ENCODE measurements at places on chromosomes 3 and 15. TPM values are rescaled to one million over a fixed set of nuclear protein-coding genes. Genes with fewer than 3 reads are reported as not detected.

The FAIM gene
- total RNA-seq = 10.8 TPM

The FAM43A gene
- 16.7 TPM for total RNA-seq

The DMXL2 gene
- 73.9 TPM for total RNA-seq

The SH2D7 gene
- total RNA-seq = not detected

The GP5 gene
- total RNA-seq = not detected

DNA sequence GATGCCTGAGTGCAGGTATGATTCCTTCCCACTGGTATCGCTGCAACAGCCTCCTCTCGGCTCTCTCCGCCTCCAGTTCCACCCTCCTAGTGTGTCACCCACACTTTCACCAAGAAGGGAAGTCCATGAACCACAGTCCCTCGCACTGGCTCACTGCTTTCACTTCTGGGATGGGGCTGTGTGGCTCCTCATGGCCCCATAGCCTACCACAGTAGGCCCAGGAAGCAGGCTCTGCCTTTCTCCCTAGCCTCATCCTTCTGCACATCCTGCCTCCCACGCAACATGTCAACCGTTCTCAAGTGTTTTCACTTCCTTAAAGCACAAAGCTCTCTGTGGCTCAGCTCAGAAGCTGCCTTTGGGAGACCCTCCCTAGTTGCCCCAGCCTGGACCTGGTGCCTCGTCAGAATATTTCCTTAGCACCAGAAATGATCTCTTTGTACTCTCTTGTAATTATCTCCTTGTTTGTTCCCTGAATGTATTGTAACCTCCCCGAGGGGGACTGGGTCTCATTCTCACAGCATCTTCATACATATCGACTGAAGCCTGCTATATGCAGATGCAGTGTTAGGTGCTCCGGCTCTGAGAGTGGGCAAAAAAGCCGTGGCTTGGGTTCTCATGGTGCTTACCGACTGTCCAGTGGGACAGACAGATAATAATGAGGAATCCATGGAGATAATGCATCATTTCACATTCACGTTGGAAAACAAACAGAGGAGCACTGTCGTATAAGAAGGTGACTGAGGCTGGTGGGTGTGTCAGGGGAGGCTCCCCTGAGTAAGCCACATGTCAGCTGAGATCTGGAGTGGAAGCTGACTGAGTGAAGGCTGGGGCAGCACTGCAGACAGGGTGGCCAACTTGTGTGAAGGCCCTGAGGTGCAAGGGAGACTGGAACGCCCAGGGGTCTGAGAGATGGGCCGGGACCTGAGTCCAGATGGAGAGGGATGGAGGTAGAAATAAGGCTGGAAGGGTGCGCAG lies 107.1 kb downstream of the DGKG start:
- no peaks in the 10 kb centered on the region for H3K36me3 ChIP-seq
- no peak overlapping the region for H3K27ac ChIP-seq
- DNase-seq = no peak

DNA sequence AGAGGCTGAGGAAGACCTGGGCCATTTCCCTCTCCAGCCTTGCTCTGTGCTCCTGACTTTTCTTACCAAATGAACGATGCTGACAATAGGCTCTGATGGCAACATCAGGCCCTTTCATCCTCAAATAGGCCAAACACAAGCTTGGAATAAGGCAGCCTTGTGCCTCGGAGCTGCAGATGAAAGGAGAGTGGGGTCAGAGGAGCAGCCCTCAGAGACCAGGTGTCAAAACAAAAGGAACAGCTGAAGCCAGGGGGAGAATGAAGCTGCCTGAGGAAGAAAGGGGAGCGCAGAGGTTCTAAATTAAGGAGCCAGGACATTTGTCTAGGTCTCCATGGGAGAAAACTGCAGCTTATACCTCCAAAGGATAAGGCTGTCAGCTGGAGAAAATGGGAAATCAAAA lies 5.1 kb downstream of the BFSP2 start:
- no peak overlapping the region for H3K27ac ChIP-seq
- H3K4me3 ChIP-seq = no peak overlapping the region
- H3K4me1 ChIP-seq = peaks cover 4% of the 10 kb centered on the region
- no peaks in the 10 kb centered on the region for H3K27me3 ChIP-seq
- no peaks in the 10 kb centered on the region for H3K36me3 ChIP-seq

DNA sequence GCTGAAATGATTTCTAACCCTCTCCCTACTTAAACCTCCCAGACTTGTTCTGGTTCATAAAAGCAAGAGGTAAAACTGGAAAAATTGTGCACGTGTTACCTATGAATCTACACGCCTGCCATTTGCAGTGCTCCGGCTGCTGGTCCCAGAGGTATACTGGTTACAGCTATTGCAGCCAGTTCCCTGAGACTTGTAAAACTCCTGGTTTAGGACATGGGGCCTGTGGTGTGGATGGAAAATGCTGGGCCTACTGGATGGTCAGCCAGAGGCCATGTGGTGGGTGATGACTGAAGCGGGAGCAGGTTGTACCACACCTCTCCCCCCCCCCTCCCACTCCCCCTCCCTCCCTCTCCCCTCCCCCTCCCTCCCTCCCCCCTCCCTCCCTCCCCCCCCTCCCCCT lies 45.0 kb downstream of the SENP2 start:
- peaks cover 5% of the 10 kb centered on the region for H3K4me1 ChIP-seq
- no peak for DNase-seq
- H3K4me3 ChIP-seq = no peak overlapping the region
- peaks cover 4% of the 10 kb centered on the region for H3K36me3 ChIP-seq

GRCh38 chr3:9846231-9846630 lies 2.4 kb upstream of the RPUSD3 start:
- H3K4me3 ChIP-seq = no peak overlapping the region
- H3K36me3 ChIP-seq = no peaks in the 10 kb centered on the region
- peaks cover 3% of the 10 kb centered on the region for H3K4me1 ChIP-seq
- no peak overlapping the region for H3K27ac ChIP-seq
- no peaks in the 10 kb centered on the region for H3K27me3 ChIP-seq
- no peak for DNase-seq

GRCh38 chr3:44554626-44555592 lies at the start of gene ZKSCAN7:
TSS of gene ZKSCAN7 (plus strand) at chr3:44555193. CDS start at chr3:44557048, 1,855 bp downstream.
- no peaks in the 10 kb centered on the region for H3K36me3 ChIP-seq
- DNase-seq = peak; percentile 53
- no peaks in the 10 kb centered on the region for H3K27me3 ChIP-seq
- H3K4me1 ChIP-seq = no peaks in the 10 kb centered on the region
- peak within 1 kb of the TSS; percentile 79 for H3K27ac ChIP-seq
- H3K4me3 ChIP-seq = peak within 1 kb of the TSS; percentile 88

DNA sequence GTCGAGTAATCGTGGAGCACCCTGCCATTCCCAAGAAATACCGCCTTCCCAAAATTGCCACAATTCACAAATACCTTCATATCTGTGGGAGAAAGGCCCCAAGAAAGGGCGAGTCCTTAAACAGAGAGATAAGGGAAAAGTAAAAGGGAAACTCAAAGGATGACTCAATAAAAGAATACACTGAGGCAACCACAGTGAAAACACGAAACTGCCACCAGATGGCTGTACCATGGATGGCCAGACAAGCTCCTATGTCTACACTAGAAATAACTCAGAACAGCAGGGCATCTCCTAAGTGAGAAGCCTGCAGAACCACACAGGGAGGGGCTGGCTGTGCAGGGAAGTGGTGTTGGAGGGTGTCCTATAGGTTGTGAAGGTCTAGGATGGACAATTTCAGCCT lies 25.0 kb downstream of the SRGAP3 start:
- DNase-seq = no peak
- no peak overlapping the region for H3K4me3 ChIP-seq
- no peaks in the 10 kb centered on the region for H3K27me3 ChIP-seq
- H3K27ac ChIP-seq = no peak overlapping the region
- no peaks in the 10 kb centered on the region for H3K36me3 ChIP-seq

DNA sequence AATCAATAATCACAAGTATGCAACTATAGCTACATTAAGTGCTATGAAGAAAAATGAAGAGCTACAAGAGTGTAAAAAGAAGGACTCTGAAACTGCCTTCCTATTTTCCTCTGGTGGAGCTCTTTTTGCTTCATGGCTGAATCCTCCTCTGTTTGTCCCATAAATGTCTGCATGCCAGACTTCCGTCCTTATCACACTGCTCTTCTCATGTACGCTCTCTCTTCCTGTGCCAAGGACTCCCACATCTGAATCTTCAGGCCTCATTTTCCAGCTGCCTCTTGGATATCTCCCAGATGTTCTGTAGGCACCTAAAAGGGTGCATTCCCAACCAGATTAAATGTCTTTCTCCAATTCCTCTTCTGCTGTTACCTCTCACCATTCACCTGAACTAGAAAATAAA lies 123.7 kb downstream of the MECOM start:
- H3K4me1 ChIP-seq = no peaks in the 10 kb centered on the region
- no peak overlapping the region for H3K4me3 ChIP-seq
- peaks cover 2% of the 10 kb centered on the region for H3K27me3 ChIP-seq
- H3K36me3 ChIP-seq = no peaks in the 10 kb centered on the region
- DNase-seq = no peak

DNA sequence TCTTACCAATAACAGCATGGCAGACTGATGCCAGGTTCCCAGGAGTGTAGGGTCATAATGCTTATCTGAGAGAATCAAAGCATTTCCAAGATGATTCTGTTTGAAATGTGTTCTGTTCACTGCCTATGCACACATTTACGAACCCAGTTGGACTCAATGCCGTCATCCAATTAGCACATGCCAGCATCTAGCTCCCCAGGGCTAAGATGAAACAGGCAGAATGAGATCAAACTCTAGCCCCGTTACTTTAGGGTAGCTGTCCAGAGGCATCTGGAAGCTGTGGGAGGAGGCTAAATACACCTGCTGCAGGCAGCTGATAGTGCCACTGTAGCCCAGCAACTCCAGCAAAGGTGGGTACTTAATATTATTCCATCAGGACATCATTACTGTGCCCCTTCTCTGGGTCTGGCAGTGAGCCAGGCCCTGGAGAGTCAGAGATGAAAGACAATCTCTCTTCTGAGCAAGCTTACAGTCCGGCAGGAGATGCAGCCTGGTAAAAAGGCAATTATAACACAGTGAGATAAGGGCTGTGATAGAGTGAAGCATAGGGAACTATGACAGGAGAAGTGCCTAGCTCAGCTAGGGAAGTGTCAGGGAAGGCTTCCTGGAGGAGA lies 156.4 kb upstream of the PPP2R3A start:
- H3K27ac ChIP-seq = no peak overlapping the region
- no peak for DNase-seq
- no peaks in the 10 kb centered on the region for H3K4me1 ChIP-seq
- no peak overlapping the region for H3K4me3 ChIP-seq
- no peaks in the 10 kb centered on the region for H3K36me3 ChIP-seq
- H3K27me3 ChIP-seq = peaks cover 14% of the 10 kb centered on the region

GRCh38 chr15:93105485-93105884 lies 16.5 kb upstream of the RGMA start:
- H3K36me3 ChIP-seq = no peaks in the 10 kb centered on the region
- H3K27me3 ChIP-seq = no peaks in the 10 kb centered on the region
- no peaks in the 10 kb centered on the region for H3K4me1 ChIP-seq
- no peak overlapping the region for H3K4me3 ChIP-seq

DNA sequence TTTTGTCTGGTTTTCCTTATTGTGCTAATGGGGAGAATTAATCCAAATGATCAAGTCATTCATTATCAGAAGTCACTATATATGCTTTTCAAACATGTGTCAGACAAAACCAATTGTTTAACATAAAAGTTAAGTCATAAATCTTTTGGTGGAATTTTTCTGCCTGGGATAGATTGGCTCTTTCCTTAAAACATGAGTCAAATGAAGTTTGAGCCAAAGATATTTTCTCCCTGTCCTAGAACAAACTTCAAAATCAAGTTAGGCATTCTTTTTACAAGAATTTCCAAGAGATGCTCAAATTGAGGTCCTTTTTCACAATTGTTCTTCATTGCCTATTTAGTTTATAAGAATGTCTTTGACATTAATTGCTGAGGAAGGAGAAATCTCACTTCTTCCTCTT lies 138.3 kb downstream of the UACA start:
- H3K27ac ChIP-seq = no peak overlapping the region
- H3K4me1 ChIP-seq = no peaks in the 10 kb centered on the region
- DNase-seq = no peak
- H3K36me3 ChIP-seq = no peaks in the 10 kb centered on the region
- H3K4me3 ChIP-seq = no peak overlapping the region

GRCh38 chr3:37310666-37311050 lies 136.3 kb upstream of the LRRFIP2 start:
- H3K4me3 ChIP-seq = no peak overlapping the region
- H3K36me3 ChIP-seq = no peaks in the 10 kb centered on the region
- no peaks in the 10 kb centered on the region for H3K27me3 ChIP-seq

GRCh38 chr3:73772076-73772886 lies 147.5 kb upstream of the PDZRN3 start:
- DNase-seq = no peak
- no peak overlapping the region for H3K4me3 ChIP-seq
- no peaks in the 10 kb centered on the region for H3K36me3 ChIP-seq
- no peaks in the 10 kb centered on the region for H3K27me3 ChIP-seq
- H3K27ac ChIP-seq = no peak overlapping the region

DNA sequence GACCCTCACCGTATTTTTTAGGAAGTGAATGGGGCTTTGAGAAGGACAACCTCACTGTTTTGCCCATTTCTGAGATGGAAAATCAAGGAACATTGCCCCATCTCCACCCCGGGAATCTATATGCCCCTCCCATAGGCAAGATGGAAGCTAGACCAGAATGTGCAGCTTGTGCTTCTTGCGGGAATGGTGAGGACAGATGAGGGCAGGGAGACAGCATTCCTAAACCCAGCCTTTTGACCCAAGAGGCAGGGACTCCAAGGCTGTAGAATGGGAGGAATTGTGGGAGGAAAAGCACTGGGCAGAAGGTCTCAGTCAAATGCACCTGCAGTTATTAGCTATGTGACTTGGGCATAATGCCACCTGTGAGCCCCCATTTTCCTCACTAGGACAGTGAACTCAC lies 66.9 kb downstream of the SMAD3 start:
- H3K4me3 ChIP-seq = no peak overlapping the region
- no peaks in the 10 kb centered on the region for H3K36me3 ChIP-seq
- H3K4me1 ChIP-seq = no peaks in the 10 kb centered on the region
- DNase-seq = no peak
- H3K27ac ChIP-seq = peak overlapping the region; percentile 18
- no peaks in the 10 kb centered on the region for H3K27me3 ChIP-seq

DNA sequence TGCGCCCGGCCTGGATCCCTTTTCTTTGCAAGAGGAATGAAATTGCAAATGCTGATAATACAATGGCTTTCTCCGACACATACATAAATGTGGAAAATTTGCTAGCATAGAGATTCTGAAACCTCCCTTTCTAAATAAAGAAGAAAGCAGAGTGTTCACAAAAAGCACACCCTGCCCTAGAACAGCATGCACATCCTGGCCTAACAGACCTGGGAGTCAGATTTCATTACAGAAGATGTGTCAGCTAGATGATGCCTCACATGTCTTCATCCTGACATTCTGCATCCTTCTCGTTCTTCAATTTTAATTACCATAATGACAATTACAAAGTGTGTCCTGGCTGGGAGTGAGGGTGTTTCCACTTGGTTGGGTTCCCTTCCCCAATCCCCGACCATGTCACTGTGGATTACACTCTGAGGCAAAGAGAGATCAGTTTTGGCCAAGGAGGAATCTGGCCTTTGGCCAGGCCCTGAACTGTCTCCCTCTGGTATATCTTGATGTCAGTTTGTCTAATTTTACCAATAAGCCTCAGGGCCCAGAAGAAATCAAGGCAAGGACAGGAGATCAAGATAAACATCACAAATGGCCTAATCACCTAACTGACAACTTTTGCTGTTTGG lies 104.9 kb upstream of the SPATA12 start:
- H3K36me3 ChIP-seq = no peaks in the 10 kb centered on the region
- no peaks in the 10 kb centered on the region for H3K4me1 ChIP-seq
- H3K27ac ChIP-seq = no peak overlapping the region
- no peak for DNase-seq
- H3K27me3 ChIP-seq = no peaks in the 10 kb centered on the region

GRCh38 chr3:176951586-176952292 lies 245.5 kb downstream of the TBL1XR1 start:
- no peaks in the 10 kb centered on the region for H3K4me1 ChIP-seq
- no peak for DNase-seq
- no peaks in the 10 kb centered on the region for H3K36me3 ChIP-seq
- H3K4me3 ChIP-seq = no peak overlapping the region
- H3K27ac ChIP-seq = no peak overlapping the region
- no peaks in the 10 kb centered on the region for H3K27me3 ChIP-seq

Measured in breast epithelium (tissue), 4 donors.